ENCODE measurements at places on chromosomes 1 and 21.

DNA sequence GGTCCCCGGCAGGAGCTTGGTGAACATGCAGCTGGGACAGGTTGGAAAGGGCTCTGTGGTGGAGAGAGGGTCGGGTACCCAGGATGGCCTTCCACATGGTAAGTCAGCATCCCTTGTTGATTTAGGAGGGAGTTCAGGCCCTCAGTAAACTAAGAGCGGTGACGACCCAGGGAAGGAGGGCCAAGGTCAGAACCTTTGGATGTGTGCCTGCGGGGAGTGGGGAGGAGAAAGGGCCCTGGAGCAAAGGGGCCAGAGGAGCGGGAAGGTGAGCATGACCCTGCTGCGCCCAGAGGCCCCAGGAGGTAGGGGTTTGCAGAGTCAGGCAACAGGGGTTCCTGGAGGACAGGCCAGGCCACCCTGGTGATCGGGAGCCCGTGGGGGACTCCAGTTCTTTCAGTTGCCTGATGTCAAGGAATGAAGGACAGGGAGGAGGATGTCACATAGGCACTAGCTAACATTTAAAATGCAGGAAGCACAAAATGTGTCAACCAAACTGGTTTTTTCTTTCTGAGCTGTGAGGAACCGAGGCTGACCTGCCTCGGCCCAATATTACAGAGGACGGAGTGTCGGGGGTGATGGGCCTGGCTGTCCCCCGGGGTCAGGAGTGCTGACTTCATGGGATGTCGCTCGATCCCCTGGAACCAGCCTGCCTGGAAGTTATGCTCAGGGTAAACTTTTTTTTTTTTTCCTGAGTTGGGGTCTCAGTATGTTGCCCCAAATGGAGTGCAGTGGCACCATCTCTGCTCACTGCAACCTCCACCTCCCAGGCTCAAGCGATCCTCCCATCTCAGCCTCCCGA lies 117.4 kb upstream of the SLC45A1 start:
- no peak for DNase-seq

DNA sequence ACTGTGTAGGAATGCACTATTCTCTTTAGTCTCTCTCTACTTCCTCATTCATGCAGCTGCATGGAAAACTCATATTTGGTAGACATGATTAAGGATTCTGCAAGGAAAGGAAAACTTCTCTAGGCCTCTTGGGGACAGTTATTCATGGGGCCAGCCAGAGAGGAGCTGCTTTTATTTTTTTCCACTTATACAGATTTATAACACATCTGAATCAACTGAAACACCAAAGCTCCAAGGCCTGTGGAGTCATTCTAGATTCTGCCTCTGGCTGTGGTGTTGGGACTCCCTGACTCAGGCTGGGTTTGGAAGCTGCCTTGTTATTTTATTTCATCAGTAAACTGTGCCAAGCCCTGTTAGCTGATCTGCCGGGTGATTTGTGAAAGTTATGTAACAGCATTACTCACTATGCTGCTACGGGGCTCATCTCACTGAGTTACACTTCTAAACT lies 83.9 kb upstream of the EDEM3 start:
- DNase-seq: no peak

- no peak for DNase-seq
Measured at GRCh38 chr1:68308034-68308433, 75.7 kb upstream of the WLS start.

GRCh38 chr1:197761654-197762053 lies 13.6 kb downstream of the DENND1B start:
- no peak for DNase-seq

GRCh38 chr1:64478594-64479470 lies 8.9 kb downstream of the CACHD1 start:
- DNase-seq: no peak

DNA sequence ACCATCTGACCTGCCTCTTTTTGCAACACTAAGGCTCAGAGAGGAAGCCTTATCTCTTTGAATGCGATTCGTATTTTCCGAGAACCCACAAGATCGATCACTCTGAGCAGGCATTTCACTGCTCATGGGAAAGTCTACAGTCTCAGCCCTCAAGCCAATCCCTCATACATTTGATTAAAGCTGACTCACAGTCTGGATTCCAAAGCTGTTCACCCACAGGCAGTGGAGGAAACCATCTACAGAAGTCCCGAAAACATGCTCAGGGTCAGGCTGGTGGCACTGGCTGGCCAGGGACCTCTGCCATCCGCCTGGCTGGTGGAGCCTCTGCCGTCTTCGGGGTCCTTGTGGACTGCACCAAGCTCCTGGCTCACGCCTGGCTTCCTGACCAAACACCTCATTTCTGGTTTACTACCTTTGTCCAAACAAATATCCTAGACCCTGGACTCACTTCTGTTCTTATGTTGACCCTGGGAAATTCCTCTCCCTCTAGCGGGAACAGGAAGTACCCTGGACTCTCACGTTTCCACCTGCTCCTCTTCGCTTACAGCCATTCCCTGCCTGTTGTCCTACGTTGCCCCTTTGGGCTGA lies 650.0 kb downstream of the SMYD3 start:
- DNase-seq: no peak

DNA sequence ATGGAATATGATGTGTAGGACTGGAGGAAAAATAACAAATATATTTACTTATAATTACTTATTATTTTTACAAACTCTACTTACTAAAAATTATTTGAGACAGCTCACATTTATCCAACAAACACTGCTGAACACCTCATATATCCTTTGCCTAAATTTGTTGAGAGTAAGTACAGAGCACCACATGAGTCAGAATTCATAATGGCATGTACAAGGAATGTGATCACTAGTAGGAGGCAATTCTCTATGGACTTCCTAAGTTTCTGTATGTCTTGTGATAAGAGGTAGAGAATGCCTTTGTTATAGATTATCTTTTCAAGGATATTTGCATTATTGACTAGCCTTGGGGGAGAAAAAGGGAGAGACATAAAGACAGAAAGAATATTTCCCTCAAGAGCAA lies 8.2 kb upstream of the ST6GALNAC3 start:
- no peak for DNase-seq

- DNase-seq: no peak
Measured at GRCh38 chr1:87926131-87926830, 597.6 kb downstream of the LMO4 start.

- DNase-seq: no peak
Measured at GRCh38 chr1:85445906-85446305, 19.1 kb downstream of the DDAH1 start.

GRCh38 chr1:23589585-23589986 lies 30.3 kb upstream of the ID3 start:
- no peak for DNase-seq

GRCh38 chr21:43850728-43851295 lies 14.2 kb upstream of the AGPAT3 start:
- no peak for DNase-seq

- no peak for DNase-seq
Measured at GRCh38 chr1:183080406-183080805, 57.2 kb downstream of the LAMC1 start.

DNA sequence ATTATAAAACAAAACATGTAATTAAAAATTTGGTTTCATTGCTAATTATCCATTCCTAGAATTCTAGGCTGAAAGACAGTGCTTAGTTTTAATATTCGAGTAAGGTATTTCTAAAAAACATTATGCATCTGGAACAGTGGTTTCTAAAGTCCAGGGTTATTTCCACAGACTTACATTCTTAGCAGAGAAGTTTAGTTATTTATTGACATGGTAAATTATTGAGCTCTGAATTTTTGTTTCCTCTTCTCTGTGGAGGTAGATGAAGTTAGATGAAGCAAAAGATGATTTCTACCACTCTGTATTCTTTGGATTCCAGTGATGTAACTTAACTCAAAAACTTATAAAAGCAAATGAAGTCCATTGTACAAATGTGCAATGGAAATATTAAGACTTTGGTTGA lies 709.4 kb downstream of the MRPL39 start:
- DNase-seq: no peak

- DNase-seq: no peak
Measured at GRCh38 chr1:228114827-228115226, 5.7 kb upstream of the MRPL55 start.

- DNase-seq: no peak
Measured at GRCh38 chr1:37739222-37739621, 25.7 kb downstream of the EPHA10 start.

- DNase-seq: no peak
Measured at GRCh38 chr21:34336756-34337391, 26.9 kb upstream of the KCNE2 start.

- no peak for DNase-seq
Measured at GRCh38 chr1:200411406-200412257, 1.8 kb upstream of the ZNF281 start.

DNA sequence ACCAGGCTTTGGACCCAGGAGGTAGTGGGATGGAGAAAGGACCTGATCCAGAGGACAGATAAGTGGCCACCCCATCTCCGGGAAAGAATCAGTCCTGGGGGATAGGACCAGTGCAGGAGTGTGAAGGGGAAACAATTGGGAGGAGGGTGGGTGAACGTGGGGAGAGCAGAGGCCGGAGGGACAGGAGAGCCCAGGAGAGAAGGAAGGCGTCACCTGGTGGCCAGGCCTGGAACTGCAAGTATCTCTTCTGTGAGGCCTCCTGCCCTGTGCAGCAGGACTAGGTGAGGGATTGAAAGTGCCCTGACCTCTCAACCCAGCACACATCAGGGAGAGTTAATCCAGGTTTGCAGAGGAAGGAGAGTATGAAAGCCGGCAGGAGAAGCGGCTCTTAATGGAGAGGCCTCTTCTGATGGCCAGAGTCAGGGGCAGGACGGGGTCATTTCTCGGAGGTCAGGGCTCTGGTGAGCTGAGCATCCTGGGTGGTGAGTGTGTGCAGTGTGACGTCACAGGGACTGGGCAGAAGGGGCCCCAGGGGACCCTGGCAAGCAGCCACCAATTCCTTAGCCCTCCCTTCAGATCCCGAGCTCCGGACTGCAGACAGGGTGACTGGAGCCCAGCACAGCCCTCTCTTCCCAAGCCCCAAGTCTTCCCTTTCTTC lies 9.2 kb upstream of the LAD1 start:
- DNase-seq: peak; percentile 46

GRCh38 chr1:201903135-201903534 lies 14.4 kb downstream of the SHISA4 start:
- DNase-seq: no peak

All from midbrain (tissue), 1 donor.